ENCODE measurements at places on chromosomes 5 and 9.

DNA sequence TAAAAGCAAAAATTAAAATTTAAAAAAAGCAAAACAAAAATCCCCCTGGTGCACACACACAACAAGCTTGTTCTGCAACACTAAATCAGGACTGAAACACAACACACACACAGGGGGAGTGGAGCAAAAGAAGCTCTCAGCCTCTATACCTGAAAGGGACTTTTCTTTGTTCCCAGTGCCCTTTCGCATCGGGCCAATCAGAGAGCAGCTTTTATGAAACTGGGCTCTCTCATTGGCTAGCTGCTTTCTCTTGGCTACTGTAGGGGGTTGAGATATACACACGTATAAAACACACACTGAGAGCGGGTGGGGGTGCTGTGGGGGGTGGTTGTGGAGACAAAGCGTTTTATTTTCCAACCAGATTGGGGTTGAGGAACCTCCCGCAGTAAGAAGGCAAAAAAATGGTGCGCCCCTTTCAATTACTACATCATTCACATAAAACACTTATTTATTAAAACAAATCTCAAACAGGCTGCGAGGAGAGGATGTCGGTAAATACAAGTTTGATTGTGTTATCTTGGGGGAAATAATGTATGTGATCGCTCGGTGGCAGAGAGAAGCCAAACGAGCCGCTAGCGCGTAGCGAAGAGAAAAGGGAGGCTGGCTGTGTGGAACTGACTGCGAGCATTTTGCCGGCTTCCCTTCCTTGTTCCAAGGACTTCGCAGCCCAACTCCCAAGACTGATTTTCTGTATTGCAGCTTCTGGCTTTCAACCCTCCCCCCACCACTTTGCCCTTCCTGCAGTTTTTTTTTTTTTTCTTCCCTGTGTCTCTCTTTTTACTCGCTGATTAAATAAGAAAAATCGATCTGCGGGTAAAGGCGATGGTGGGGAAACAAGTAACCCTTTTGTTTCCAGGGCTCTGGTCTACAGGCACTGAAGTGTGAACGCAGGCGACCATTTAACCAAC is 2.5 kb upstream of the ZNF608 start:
- DNase-seq = no peak

DNA sequence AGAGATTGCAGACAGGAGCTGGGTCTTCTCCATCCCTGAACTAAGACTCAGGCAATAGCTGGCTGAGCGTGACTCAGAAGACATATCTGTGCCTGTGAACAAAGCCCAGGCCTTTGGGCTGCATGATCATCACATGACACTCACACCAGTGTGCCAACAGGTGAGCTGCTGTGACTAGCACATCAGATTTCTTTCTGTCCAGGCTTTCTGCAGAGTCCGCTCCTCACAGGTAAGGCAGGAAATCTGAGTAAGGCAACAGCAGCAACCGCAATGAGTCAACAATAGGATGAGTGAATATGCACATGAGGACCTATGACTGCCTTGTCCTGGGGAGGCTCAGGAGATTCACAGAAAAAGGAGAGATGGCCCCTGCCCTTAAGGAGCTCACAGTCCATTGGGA is 293.6 kb downstream of the ACTL7B start:
- DNase-seq = no peak

DNA sequence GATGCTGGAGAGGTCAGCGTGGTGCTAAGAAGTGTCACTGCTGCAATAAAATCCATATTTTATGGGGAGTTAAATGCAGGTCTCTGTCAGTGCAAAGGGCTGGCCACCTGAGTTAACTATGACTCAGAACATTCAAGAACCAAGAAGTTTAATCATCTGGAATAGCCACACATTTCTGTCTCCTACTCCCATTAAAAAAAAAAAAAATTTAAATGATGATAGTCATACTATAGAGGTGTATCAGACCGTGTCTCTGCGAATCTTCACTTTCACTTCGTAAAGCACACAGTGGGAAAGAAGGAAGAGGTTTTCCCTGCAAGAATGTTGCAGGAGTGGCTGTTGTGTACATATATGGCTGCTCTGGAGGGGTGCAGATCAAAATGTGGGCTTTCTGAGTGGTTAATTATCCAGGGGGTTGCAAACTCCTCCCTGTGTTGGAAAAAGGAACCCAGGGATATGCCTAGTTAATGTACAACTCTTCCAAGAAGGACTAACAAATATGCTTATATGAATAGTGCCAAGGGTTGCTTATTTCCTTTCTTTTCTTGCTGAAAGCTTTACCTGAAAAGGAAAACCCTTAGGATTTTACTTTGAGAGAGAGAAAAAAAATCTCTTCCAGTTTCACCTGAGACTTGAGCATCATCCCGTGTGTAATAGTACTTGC is 1.5 kb downstream of the CDH6 start:
- no peak for DNase-seq

DNA sequence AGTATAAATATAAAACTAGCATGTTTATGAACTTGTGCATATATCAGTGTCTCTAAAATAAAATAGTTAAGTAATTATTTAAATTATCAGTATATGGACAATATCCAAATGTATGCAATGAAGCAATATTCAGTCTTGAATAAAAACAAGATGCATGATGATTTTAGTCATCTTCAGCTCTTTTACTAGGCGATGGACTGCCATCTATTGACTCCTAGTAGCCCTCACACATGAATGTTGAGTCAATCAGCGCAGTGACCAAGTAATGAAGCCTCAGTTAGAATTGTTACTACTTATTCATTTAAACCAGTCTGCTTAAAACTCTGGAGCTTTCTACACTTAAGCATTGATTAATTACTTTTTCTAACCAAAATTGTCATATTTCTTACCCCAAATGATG is 92.9 kb upstream of the GRHPR start:
- DNase-seq = no peak

GRCh38 chr5:78287833-78288232 is 6.7 kb downstream of the AP3B1 start:
- no peak for DNase-seq

DNA sequence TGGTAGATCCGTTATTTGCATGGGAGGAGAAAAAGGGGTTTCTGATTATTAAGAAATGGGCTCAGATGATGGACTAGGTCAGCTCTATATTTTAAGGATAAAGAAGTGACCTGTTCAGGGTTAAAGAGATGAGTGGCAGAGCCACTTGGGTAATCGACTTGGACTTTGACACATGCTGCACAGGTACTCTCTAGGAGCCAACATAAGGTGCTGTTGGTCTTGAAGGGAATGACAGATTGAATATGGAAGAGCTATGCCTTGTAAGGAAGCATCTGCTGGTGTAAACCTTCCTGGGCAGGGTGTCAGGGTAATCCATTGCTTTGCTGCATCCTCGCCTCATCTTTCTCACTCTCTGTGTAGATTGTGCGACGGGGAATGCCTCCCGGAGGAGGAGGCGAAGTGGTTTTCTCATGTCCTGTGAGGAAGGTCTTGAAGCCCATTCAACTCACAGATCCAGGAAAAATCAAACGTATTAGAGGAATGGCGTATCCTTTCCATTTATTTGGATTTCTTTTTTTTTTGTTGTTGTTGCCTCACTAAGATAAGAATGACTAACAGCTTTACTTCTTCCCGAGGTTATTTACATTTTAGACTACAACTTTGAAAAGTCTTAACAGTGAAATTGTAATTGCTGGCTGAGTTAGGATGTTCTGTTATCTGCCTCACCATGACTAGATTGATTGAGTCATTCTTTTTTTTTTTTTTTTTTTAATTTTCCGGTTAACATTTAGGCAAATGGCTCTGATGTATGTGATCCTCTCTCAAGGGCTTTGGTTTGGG is 41.2 kb downstream of the RCL1 start:
- no peak for DNase-seq

DNA sequence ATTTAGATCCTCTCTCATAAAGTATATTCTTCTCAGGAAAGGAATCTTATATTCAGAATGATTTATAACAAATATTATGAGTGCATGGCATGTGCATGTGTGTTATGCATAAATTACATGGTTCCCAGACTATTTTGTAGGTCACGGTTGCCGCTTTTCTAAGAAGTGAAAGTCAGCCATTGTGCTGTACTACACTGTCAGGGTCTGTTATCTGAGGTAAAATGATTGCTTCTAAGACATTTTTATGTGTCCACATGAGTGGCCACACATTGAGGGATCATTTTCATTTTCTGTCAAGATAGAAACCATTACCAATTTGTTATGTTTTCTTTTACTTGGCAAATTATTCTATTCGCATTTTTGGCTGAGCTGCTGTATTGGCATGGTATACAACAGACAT is 210.8 kb downstream of the CWC27 start:
- DNase-seq = no peak

DNA sequence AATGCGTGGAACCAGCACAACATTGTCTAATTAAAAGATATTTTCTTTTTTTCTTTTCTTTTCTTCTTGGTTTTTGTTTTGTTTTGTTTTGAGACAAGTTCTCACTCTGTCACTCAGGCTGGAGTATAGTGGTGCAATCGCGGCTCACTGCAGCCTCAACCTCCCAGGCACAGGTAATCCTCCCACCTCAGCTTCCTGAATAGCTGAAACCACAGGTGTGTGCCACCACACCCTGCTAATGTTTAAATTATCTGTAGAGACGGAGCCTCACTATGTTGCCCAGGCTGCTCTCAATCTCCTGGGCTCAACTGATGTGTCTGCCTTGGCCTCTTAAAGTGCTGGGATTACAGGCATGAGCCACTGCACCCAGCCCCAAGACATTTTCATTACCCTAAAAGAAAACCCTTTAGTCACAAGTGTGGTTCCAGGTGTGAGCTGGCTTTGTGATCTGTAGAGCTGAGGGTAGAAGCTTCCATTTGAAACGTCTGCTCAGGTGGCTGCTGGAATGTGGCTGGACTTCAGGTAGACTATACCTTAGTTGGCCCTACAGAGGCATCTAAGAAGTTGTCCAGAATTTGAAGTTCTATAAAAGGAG is 19.1 kb upstream of the NEK6 start:
- no peak for DNase-seq

Data from stimulated activated CD4-positive, alpha-beta T cell treated with anti-CD3 and anti-CD28 coated beads, Interleukin-1b, Interleukin-23, amount 100 ng/mL, for 1 hour (primary cell).